ENCODE measurements at places on chromosomes 1 and 21.
A peak's percentile ranks its signal among the peaks of the same experiment; 100 is the strongest.

- no peak for DNase-seq
Measured at GRCh38 chr1:172255223-172255560, 165.3 kb upstream of the C1orf105 start.

- DNase-seq = no peak
Measured at GRCh38 chr1:230306169-230306568, 120.0 kb downstream of the PGBD5 start.

DNA sequence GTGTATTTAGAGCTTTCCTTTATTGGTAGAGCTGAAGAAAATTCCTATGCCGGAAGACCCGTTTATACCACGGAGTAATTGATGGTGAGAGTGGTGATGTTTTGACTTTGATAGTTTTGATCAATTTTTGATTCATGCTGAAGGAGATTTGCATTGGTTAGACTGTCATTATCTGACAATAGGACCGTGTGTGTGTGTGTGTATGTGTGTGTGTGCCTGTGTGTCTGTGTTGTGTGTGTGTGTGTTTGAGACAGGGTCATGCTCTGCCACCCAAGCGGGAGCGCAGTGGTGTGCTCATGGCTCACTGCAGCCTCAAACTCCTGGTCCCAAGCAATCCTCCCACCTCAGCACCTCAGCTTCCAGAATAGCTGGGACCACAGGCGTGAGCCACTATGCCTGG, 9.6 kb downstream of the FMN2 start:
- DNase-seq = no peak

GRCh38 chr1:157963713-157964112, 29.7 kb upstream of the KIRREL1 start:
- DNase-seq = peak; percentile 69

- DNase-seq = no peak
Measured at GRCh38 chr1:40014253-40014706, 26.2 kb upstream of the CAP1 start.

DNA sequence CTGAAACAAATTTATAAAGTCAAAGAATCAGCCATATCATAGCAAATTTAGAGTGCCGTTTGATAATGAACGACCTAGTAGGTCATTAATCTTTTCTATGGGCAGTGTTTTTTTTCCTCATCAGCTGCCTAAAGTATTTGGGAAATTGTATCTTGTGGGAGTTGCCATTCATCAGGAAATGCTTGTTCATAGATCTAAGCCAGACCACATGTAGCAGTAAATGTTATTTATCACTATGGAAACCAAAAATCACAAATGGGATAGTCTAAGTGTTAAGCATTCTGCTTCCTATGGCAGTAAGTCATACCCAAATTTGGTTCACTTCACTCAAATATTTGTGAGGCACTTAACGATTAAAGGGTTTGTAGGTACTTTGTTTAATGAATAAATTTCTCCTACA, 52.9 kb downstream of the LRRC8D start:
- no peak for DNase-seq

GRCh38 chr1:8462371-8462892, 144.5 kb downstream of the SLC45A1 start:
- DNase-seq = no peak

- DNase-seq = peak; percentile 37
Measured at GRCh38 chr1:8663915-8664329, 153.5 kb downstream of the RERE start.

DNA sequence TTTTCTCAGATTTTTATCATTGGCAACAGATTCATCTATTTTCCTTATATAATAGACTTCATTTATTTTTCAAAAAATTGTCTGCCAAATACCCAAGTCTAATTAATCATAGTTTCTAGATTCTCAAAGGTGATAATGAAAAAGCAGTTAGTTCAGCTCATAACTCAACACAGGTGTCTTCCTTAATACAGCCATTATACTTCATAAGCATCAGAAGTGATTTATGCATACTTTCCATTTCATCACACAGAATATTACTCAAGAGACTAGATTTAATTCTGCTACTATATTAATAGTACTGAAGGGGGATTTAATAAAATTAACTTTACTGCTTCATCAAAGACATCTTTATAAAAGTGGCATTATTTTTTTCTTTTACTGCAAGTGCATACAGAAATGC, 18.8 kb downstream of the SRSF11 start:
- no peak for DNase-seq

- DNase-seq = no peak
Measured at GRCh38 chr1:203306965-203307541, 1.7 kb downstream of the BTG2 start.

- no peak for DNase-seq
Measured at GRCh38 chr1:90000934-90001676, 6.2 kb downstream of the ZNF326 start.

GRCh38 chr1:24782689-24783088, 37.4 kb downstream of the CLIC4 start:
- DNase-seq = no peak

DNA sequence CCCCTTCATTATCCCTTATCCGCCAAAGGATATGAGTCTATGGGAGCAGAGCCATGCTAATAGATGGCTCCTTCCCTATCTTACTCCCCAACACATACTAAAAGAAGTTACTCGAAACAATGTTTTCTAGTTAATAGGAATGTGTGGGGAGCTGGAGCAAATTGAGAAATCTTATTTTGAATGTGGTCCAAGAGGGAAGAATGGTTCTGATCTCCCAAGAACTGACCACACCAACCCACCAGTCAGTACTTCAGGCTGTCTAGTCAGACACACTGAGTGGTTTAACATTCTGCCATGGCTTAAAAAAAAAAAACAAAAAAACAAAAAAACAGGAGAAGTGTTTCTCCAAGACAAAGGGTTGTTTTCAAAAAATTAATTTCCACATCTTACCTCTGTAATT, 31.5 kb upstream of the DNASE2B start:
- no peak for DNase-seq
